DMS79 (cell line): ENCODE measurements at places on chromosomes 1 and 21.

GRCh38 chr1:205161076-205161475 lies 39.3 kb upstream of the RBBP5 start:
- DNase-seq, result no peak

GRCh38 chr1:4614371-4615137 lies 39.9 kb upstream of the AJAP1 start:
- no peak for DNase-seq

GRCh38 chr1:117260761-117261423 lies 50.2 kb upstream of the VTCN1 start:
- no peak for DNase-seq

GRCh38 chr1:174969977-174970376 lies 29.8 kb upstream of the CACYBP start:
- DNase-seq, result no peak

DNA sequence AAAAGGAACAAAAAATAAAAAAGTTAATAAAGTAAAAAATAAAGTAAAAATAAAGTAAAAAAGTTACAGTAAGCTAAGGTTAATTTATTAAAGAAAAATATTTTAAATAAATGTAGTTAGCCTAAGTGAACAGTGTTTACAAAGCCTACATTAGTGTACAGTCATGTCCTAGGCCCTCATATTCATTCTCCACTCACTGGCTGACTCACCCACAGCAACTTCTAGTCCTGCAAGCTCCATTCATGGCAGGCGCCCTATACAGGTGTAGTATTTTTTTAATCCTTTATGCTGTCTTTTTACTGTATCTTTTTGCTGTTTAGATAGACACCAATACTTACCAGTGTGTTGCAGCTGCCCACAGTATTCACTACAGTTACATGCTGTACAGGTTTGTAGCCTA lies 12.4 kb downstream of the ADAR start:
- no peak for DNase-seq

- no peak for DNase-seq
These were observed 142.8 kb downstream of the ETS2 start for GRCh38 chr21:38948377-38949069.

GRCh38 chr1:23979387-23979880 lies 693 bp downstream of the SRSF10 start:
- DNase-seq, result no peak

GRCh38 chr21:44919913-44920693 lies 596 bp downstream of the ITGB2 start:
- DNase-seq, result no peak

- peak; percentile 68 for DNase-seq
These were observed 18.8 kb downstream of the TNFRSF25 start for GRCh38 chr1:6447016-6447817.

- no peak for DNase-seq
These were observed 161.2 kb upstream of the SNX7 start for GRCh38 chr1:98500324-98500723.

GRCh38 chr1:162230096-162230495 lies 146.6 kb downstream of the SPATA46 start:
- no peak for DNase-seq

GRCh38 chr1:209406168-209406567 lies 177.3 kb upstream of the CAMK1G start:
- no peak for DNase-seq

DNA sequence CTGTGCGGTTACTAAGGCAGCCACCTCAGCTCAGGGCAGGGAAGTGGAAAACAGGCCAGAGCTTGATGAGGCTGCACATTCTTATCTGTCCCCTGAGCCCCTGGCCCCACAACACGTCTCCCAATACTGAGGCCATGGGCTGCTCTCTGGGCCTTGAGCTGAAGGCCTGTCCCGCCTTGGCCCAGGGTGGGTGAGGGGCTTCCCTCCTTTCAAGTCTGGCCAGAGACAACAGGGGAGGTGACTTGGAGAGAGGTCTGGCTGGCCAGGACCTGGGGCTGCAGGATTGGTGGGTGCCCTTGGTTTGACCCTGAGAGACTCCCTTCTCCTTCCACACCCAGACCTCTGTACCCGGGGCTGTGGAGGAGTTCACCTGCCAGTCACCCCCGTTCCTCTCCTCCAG lies 563.8 kb downstream of the PTPRU start:
- no peak for DNase-seq

- DNase-seq, result no peak
These were observed 176.9 kb upstream of the HMGB4 start for GRCh38 chr1:33687000-33687399.

DNA sequence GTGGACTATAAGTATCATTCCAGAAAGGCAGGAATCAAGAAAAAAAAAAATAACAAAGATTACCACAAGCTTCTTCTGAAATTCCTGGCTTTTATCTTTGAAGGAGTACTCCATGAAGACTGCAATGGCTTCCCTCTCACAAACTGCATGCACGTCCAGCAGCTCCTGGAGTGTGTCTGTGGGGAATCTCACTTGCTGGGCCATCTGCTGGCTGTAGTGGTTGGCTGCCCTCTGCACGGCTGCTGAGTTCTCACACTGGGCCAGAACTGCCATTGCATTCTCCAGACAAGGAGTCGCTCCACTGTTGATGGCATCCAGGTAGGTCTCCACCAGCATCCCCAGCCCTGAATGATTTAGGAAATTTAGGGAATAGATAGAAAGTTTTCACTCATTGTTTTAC lies 23.3 kb upstream of the GBP2 start:
- DNase-seq, result no peak

- no peak for DNase-seq
These were observed 8.6 kb downstream of the SMAP2 start for GRCh38 chr1:40382108-40382460.
